ENCODE measurements at places on chromosomes 11 and 22.
A peak's percentile ranks its signal among the peaks of the same experiment; 100 is the strongest.

DNA sequence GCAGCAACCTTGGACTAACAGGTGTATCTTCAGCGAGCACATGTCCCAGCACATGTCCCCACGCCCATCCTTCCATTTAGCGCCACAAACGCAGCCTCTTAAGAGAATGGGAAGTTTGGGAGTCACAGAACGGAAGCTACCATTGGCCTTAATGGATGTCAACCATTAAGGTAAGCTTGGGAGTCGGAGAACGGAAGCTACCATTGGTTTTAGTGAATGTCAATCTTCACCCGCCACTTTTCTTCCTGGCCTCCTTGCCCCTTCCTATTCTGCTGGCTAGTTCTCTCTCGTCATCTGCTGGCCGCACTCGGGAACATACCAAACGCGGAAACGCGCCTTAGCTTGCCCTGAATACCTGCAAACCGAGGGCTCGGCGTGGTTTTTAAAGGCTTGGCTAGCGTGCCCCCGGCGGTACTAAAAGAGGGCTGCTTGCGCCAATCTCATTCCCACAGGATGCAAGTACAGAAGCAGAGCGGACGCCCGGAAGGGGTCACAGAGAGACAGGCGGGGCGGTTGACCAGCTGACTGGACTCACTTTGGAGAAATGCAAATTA is 24.3 kb downstream of the GLYATL1 start:
- DNase-seq = no peak

- no peak for DNase-seq
These were observed 16.0 kb upstream of the TP53I11 start for GRCh38 chr11:44966694-44967093.

GRCh38 chr11:17354601-17354991 is 3.0 kb downstream of the NCR3LG1 start:
- DNase-seq = peak; percentile 61

DNA sequence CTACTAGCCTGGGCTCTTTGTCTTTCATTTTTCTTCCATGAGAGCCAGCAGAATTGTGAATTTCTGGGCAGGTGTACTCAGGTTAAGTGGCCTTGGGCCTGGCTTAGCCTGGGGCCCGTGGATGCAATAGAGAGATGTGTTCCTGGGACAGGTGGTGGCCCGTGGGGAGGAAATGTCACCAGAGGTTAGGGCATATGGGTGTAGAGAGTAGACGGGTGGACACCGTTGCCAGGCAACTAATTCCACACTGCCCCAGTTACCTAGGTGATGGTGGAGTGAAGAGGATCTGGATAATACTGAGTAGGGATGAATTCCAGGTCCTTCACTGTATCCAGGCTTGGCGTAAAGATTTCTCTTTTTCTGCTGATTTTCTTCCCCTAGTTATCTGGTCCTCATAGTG is 175.0 kb downstream of the INSC start:
- no peak for DNase-seq

- DNase-seq = no peak
These were observed 141.2 kb upstream of the NTM start for GRCh38 chr11:131229221-131229620.

- peak; percentile 64 for DNase-seq
These were observed 33.9 kb downstream of the LMO2 start for GRCh38 chr11:33857933-33858371.

DNA sequence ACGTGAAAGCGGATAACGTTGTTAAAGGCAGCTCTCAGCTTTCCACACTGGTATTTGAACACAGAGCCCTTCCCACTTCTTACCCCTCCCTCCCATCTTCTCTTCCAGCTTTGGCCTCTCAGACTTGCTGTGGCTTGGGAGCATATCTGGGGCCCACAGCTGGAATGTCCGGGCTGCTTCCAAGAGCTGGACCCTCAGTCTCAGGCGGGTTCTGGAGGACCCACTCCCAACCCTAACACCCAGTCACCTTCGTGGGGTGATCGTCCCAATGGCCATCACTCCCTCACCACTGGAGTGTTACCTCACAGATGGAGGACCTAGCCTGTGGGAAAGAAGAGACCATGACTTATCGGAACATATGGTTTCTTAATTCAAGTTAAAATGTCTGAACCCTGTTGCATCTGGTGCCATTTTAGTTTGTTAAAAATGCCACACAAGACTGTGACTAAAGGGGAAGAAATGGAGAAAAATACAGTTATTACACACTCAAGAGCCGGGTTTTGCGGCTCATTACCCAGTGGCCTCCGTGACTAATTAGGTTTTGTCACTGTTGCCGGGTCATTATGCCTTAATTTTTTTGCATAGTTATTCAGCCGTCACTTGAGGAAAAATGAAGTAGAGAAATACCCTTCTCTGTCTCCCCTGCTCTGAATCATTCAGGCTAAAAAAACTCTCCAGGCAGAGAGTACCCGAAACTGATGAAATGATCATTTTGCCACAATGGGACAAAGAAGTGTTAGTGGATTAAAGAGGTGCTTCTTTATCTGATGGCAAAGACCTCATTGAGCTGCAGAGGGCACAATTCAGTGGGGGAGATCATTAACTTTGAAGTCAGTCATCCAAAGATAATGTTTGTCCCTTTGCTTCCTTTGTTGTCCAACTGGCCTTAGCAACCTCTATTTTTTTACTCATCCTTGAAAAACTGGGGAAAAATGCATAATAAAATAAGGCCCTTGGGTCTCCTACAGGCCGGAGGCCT is 87.2 kb upstream of the HTATIP2 start:
- DNase-seq = no peak

DNA sequence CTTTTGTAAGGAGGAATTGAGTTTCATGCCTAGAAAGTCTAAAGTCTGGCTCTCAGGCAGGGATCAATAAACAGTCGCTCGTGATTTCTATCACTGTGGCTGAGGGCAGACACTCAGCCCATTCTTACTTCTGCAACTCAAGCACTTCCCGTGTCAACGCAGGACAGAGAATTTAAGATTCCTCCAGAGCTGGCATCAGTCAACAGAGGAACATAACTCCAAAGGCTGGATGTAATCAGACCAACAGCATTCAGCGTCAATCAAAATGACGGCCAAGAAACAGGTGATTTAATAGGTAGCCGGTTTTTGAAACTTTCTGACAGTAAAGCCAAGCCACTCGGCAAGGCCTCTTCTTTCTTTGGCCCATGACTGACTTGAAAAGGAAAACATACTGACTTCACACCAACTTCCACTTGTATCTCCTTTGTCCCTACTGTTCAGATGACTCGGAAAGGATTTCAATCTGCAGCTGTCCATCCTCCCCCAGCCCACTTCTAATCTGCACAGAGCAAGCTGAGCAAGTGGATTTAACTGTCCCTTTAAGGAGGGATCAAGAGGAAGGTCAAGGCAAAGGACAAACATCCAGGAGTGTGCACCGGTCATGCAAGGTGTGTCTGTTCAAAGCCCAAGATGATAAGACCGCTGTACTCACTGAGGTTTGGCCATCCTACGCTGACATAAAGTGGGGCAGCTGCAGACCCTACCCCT is 9.5 kb downstream of the VPS37C start:
- DNase-seq = no peak

DNA sequence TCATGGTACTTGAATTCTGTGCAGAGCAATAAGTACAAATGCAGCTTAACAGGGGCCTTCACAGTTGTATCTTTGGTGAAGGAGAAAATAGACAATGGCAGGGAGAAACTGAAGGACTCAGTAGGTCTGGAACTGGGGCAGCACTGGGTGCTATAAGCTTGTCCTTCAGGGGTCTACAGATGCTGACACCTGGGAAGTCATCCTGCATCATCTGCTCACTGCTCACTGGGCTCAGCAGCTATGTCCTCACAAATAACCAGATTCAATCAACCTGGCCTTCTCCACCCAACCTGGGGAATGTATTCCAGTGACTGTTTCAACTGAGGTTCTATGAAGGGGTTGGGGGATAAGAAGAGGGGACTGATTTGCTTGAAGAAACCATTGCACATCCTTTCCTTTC is 117.0 kb downstream of the ZNF280B start:
- DNase-seq = no peak
